ENCODE measurements at places on chromosomes 2 and 18.

GRCh38 chr2:149877913-149878312 lies 290.3 kb upstream of the MMADHC start:
- no peak for DNase-seq

DNA sequence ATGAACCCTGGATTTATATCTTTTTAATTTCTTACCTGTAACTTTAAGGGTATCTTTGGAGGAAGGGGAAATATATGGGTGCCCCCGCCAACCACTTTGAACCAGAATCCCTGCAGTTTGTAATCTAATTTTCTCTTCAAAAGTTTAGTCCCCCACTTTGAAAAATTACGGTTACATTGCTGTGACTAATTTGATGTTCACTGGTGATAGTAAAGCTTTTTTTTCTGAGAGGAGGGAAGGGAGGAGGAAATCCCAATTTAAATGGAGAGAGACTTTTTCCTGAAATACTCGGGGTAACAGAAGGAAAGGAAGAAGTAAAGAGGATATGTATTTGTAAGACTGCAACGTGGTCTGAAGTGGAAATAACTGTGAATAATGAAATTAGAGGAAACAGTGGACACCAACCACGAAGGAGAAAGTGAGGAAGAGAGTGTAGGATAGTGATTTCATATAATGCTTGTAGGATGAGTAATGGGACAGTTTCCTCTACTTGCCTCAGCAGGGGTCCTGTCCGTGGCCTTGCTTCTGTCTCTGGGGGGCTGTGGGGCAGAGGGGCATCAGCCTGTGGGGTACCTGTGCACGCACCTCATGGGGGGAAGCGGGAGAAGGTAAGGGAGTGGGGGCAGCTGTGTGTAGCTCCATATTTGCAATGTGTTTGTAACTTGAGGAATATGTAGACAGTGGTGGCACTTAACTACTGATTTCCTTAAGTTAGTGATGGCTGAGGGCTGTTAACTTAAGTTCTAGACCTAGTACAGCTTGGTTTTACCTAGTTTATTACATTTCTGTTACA lies 161.1 kb downstream of the LTBP1 start:
- DNase-seq, result no peak

GRCh38 chr2:118974103-118974993 lies 32.4 kb downstream of the MARCO start:
- no peak for DNase-seq

DNA sequence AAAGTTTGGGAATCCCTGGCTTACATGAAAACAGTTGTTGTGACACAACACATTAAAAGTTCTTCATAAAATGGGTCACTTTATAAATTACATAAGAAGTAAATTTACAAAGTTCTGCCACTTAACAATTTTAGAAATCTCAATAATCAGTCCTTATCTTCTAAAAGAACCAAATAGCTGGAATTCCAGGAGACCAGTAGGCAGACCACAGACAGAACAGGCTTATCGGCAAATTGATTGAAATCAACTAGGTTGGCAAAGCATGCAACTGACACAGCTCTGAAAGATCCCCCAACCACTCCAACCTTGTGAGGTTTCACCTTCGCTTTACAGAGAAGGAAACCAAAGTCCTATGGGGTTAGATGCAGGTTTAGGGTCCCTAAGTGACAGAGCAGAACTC lies 103.0 kb downstream of the DNER start:
- no peak for DNase-seq

DNA sequence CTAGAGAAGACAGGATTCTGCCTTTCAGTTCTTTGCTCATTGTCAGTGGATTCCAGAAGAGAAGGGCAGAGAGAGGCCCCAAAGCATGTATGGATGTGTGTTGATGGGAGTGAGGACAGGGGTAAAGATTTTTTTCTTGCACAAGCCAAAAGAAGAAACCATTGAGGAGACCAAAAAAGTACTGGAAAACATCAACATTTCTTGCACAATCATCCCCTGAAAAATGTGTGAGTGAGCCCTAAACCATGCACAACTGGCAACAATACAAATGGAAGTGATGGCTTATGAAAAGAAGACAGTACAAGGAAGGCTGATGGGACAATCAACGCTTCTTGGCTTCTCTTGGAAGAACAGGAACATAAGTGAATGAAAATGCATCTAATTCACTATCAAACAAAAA lies 5.6 kb upstream of the SMAD7 start:
- no peak for DNase-seq

DNA sequence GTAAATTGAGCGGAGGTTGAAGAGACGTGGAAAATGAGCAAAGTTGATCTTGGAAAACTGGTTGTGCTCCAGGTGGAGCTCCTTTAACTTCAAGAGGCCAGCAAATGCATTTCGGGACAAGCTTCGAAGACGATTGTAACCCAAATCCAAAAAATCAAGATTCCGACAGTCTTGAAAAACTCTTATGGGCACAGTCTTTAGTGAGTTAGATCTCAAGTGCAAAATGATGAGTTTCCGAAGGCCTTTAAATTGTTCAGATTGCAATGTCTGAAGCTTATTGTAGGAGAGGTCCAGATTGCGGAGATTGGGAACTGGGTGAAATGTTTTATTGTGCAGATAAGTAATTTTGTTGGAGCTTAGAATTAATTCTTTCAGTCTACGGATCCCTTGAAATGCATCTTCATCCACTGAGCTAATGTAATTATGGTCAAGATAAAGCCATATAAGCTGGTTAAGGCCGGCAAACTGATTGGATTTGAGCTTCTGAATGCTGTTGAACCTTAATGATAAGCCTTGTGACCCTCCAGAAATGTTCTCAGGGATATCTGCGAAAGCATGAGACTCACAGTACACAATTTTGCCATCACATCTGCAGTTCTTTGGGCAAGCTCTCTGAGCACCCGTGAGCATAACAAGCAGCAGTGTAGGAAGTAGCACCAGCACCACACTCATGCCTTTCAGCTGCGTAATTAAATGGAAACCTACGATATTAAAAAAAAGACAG lies 2.9 kb downstream of the LRRTM4 start:
- DNase-seq, result no peak

GRCh38 chr2:168062054-168062453 lies 185.3 kb downstream of the STK39 start:
- DNase-seq, result no peak

DNA sequence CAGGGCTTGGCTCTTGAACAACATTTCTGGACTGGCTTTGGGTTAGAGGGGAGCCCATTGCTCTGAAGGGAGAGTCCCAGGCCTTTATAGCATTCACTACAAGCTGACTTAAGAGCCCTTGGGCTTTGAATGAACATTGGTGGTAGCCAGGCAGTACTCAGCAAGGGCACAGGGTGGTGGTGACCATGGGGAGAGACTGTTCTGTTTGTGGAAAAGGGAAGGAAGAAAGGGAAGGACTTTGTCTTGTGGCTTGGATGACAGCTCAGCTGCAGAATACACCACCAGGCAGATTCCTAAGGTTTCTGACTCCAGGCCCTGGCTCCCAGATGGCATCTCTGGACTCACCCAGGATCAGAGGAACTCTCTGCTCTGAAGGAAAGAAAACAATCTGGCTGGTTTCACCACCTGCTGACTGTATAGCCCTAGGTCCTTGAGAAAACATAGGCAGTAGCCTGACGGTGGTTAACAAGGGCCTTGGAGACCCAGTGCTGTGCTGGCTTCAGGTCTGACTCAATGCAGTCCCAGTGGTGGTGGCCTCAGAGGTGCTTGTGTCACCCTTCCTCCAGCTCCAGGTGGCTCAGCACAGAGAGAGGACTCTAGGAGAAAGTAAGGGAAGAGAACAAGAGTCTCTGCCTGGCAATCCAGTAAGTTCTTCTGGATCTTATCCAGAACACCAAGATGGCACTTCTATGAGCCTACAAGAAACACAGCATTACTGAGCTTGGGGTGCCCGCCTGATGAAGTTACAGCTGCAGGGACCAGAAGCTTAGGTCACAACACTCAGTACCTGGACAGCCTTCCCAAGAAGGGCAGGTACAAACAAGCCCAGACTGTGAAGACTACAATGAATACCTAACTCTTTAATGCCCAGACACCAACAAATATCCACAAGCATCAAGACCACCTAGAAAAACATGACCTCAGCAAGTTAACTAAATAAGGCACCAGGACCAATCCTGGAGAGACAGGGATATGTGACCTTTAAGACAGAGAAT lies 16.4 kb upstream of the ABCB11 start:
- DNase-seq, result no peak

DNA sequence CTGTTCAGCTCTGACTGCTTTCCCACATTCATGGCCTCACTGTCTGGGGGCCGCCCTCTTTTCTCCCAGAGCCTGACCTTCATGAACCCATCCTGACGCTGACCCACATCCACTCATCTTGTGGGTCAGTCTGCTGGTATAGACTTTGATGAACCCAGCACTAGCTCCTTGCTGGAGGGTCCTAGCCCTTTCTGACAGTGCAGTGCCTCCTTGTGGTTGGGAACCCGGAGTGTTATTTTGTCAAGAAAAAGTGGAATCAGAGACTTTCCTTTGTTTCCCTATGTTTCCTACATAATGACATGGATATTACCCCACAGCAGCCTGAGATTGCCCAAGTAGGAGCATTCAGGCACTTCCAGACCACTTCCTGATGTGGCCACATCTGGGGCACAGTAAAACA lies 19.3 kb upstream of the OSR1 start:
- no peak for DNase-seq

DNA sequence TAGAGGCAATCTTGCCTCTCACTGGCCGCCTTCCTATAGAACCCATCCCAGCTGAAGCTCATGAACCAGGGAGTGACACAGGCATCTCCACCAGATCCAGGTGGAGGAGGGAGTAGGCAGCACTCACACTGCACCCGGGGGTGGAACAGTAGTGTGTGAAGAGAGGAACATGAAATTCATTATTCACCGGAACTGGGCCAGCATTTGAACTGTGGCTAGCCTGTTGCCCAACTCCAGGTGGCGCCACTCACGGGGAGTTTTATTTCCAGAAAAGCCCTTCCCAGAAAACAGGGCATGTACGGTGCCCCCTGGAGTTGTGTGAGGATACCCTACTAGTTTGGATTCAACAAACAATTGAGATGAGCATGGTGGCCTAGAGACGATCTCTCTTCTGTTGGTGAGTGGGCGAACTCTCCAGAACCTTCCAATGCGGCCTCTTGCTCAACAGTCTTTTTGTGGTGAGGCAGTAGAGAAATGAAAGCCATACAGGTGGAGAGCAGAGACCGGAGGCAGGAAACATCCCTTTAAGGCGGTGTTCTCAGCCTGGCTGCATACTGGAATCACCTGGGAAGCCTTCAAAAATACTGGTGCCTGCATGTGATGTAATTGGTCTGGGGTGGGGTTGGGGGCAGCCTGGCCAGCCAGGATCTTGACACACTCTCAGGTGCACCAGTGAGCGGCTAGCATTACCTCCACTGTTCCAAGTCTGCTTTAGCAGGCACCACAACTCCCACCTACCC lies 73.5 kb upstream of the NEDD4L start:
- DNase-seq, result no peak

DNA sequence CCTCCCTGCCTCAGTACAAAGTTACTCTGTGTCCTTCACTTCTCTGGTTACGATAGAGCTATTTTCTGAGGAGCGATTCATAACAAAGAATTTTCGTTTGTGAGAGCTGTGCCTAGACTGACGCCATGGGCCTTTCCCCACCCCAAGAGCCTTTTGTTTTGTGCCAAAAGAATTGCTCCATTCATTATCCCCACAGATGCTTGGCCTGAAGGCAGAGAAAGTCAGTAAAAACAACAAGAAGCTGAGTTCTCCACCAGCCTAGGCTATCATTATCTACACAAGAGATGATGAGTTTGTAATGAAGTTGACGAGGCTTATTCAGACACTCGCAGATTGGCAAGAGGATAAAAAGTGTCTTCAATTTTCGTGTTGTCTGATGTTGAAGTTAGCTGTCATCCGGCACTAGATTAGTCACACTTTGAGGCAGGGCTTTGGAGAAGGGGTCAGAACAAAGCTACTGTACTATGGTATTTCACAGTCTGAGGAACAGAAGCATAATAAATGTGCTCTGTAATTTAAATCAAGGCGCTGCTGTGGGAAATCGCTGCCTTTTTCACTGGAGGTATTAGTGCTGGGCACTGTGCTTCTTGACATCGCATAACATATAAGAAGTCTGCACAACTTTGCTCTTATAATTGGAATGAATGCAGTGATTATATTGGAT lies 278.4 kb upstream of the FIGN start:
- no peak for DNase-seq

DNA sequence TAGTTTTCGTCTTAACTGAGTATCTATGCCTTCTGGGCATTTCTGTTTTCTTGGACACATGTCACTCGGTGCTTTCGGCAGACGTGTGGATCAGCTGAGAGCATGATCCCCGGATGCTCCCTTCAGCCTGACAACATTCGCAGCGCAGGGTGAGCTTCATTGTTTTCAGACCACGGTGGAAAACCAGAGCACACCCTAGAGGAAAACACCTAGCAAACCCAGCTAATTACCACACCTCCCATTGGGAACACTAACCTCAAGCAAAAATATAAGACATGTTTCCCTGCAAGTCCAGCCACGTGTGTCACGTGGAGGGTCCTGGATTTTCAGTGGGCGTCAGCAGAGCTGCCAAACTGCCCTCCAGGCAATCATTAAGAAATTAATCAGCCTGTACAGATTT lies 31.0 kb downstream of the ANKRD29 start:
- DNase-seq, result no peak

DNA sequence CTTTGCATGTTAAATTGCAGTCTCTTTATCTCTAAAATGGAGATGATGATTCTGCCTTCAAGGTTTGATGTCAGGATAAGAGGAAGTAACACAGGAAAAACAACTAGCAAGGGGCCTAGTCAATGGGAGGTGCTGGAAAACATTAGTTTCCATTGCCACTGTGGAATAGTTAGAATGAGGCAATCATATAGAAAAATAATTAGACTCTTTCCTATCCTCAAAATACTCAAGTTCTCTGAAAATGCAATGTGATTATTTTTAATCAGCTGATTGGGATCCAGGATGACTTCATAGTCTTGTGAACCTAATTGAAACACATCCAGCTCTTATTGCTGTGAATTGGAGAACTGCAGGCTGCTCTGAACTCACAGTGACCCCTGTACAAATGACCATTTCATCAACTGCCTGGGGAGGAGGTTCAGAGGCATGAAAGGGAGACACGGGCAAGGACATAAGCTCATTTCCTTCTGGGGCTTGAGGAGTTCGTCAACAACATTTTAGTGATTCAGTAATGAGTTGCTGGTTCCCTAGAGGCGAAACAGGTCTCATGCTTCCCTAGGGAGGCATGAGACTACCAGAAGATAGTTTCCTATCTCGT lies 422.5 kb downstream of the LPIN1 start:
- no peak for DNase-seq

DNA sequence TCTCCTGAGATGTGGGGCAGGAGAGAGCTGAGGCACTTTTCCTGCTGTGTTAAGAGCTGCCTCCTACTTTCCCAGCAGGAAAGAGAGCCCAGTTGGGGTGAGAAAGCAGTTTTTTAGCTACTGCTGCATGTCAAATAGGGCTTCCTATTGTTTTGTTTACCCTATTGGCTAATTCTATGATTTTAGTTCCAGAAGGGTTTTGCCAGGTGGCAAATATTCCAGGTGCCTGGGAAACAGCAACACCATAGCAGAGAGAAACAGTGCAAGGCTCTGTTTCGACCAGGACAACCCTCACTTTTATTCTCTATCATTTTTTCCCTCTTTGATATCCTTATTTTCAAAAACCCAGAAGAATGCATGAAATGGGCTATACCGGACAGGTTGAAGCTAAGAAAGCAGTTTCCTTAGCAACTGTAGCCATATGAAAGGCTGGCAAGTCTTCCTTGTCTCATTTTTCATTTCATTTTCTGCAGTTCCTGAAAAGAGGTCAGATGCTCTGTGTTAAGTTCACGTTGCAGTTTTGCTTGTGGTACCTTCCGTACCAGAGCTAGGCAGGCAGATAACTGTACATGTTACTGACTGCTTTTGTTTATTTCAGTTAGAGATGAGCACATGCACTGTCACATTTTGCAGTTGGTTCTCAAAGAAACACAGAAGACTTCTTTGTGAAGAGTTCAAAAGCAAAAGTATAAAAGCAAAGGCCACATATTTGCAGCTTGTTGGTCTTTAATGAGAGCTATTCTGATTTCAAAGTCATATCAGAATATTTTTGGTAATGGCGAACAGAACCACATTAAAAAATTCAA lies 84.8 kb downstream of the AQP4 start:
- DNase-seq, result no peak
